ENCODE measurements at places on chromosomes 13 and 19. TPM values are rescaled to one million over a fixed set of nuclear protein-coding genes. Genes with fewer than 3 reads are reported as not detected.

- H3K36me3 ChIP-seq = no peaks in the 10 kb centered on the region
- no peak overlapping the region for H3K4me3 ChIP-seq
Observed at GRCh38 chr13:91133941-91134802, 213.3 kb upstream of the MIR17HG start.

The ZNF134 gene
- total RNA-seq = 41.2 TPM

DNA sequence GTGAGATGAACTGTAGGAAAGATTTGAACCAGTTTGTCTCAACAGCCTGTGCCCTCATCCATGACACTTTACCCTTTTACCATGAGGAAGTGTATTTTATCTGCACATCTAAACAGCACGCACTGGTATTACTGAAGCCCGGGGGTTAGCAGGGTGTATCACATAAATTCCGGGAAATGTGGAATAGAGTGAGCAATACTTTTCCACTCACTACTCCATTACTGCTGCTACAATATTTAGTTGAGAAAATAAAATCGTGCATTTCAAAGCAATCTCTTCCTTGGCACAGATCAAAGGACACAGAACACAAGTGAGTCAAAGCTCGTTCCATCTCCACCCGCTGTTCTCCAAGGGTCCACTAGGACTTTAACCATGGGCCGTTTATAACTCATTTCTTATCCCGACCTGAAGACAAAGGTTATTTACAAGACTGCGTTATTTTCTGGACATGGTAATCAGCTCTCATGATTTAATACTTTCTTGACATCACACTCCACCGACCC is 35.2 kb downstream of the STK24 start:
- H3K4me3 ChIP-seq = peak overlapping the region; percentile 23
- no peaks in the 10 kb centered on the region for H3K36me3 ChIP-seq
- H3K27ac ChIP-seq = peak overlapping the region; percentile 99
- DNase-seq = no peak
- peaks cover 88% of the 10 kb centered on the region for H3K4me1 ChIP-seq

DNA sequence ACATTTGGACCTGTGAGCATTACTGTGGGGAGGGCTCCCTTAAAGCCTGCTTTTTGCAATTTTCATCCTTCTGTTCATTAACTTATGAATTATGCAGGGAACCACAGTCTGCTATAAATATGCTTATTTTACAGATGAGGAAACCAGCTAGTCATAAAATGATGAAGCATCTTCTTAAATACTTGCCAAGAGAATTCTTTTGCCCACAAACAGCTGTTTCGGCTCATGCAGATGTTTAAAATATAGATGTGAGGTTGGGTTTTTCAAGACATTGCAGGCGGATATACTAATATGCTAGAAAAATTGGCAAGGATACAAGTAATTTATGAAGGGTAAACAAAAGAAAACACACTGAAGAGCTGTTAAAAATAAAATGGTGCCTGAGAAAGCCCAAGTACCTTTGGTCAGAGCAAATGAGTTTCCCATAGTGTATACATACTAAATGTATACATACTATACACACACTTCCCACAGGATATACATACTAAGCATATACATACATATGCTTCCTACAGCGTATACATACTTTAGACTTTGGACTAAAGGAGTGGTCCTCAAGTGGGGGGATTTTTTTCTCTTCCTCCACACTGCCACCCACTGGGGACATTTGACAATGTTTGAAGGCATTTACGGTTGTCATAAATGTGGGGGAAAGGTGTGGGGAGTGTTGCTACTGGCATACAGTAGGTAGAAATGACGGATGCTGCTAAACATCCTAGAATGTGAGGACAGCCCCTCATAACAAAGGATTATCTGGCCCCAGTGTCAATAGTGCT is 164.9 kb upstream of the CSNK1A1L start:
- no peak overlapping the region for H3K4me3 ChIP-seq
- peaks cover 7% of the 10 kb centered on the region for H3K4me1 ChIP-seq
- H3K27me3 ChIP-seq = peaks cover 2% of the 10 kb centered on the region
- no peak overlapping the region for H3K27ac ChIP-seq
- no peak for DNase-seq
- H3K36me3 ChIP-seq = peaks cover 8% of the 10 kb centered on the region

GRCh38 chr13:65112123-65112522 is 2118.0 kb downstream of the PCDH9 start:
- peaks cover 2% of the 10 kb centered on the region for H3K36me3 ChIP-seq
- DNase-seq = no peak
- H3K27me3 ChIP-seq = peaks cover 2% of the 10 kb centered on the region
- H3K4me1 ChIP-seq = peaks cover 1% of the 10 kb centered on the region
- H3K27ac ChIP-seq = no peak overlapping the region
- H3K4me3 ChIP-seq = no peak overlapping the region

DNA sequence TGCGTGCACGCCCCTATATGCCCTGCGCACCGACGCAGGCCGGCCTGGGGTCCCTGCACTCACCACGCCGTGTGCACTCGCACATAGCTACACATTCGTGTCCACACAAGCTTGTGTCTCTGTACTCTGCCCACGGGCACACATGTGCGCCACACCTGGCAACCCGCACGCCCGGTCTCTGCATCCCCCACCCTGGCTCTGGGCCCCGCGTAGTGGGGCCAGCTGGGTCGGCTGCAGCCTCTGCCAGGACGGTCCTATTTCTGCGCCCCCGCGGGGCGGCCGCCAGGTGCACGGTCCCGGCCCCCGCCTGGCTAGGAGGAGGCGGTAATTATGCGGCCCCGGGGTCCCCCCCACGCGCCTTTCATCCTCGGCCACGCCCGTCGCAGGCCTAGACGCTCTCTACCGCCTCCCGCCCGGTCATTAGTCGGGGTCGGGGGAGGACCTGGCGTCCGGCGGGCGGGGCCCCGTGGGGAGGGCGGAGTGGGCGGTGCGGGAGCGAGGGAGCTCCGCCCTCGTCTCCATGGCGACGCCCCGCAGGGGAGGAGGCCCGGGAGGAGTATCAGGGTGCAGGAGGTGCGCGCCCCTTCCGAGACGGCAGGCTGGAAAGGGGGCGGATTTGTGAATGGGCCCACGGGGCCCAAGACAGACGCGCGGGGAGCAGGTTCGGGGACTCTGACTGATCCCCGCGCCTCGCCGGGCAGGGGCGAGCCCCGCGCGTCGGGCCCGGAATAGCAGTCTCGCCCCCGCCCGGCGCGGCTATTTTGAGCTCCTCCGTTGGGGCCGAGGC is 2.8 kb upstream of the CIRBP start:
- DNase-seq = peak; percentile 85
- H3K27me3 ChIP-seq = peaks cover 13% of the 10 kb centered on the region
- peaks cover 41% of the 10 kb centered on the region for H3K4me1 ChIP-seq
- H3K27ac ChIP-seq = peak overlapping the region; percentile 87

DNA sequence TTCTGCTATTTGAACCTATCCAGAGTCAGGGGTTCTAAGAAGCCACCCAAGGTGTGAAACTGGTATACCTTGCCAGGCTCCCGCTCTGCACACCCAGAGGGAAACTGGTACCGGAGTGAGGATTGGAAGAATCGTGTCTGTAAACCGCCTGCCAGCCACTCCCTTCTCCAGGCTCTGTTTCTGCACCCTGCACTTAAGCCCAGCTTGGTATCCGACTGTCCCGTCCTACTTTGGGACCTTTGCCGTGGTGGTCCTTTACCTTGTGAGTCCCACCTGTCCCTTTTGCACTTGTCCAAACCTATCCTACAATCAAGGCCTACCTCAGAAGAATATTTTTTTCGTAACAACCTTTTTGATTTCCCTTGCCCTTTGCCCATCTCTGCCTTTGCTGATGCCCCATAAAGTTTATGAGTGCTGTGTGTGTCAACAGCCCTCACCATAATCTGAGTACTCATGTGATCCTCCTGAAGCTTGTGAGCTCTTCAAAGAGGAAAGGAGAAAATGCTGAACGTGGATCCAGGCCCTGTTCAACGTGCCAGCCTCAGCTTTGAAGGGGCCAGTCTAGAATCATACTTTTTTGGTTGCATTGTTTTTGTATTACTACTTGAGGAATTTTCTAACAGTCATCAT is 44.7 kb downstream of the GARRE1 start:
- H3K4me3 ChIP-seq = no peak overlapping the region
- no peak overlapping the region for H3K27ac ChIP-seq
- H3K27me3 ChIP-seq = peaks cover 2% of the 10 kb centered on the region

DNA sequence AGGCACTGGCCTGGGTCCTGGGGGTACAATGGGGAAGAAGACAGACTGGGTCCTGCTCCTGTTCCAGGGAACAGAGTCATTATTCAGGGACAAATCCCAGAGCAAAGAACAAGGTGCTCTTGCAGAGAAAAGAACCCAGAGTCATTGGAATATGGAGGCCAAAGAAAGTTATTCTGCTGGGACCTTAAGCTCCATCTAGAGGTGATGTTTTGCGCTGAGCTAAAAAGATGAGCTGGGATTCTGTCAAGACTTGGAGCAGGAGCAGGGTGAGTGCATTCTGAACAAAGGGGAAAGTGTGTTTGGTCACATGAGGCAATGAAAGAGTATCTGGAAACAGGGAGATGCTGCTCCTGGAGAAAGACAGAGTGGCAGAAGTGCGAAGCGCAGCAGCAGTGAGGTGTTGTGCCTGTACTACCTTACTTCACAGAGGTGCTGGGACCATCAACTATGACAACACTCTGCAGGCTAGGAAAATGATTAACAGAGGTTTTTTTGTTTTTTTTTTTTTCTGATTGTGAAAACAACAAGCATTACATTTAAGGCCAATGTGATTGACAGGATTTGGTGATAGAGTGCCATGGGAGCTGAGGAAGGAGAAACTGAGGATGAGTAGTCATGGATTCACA is 95.3 kb upstream of the TNFSF11 start:
- peaks cover 2% of the 10 kb centered on the region for H3K27me3 ChIP-seq
- H3K4me3 ChIP-seq = no peak overlapping the region
- no peaks in the 10 kb centered on the region for H3K4me1 ChIP-seq
- DNase-seq = no peak
- H3K36me3 ChIP-seq = no peaks in the 10 kb centered on the region

DNA sequence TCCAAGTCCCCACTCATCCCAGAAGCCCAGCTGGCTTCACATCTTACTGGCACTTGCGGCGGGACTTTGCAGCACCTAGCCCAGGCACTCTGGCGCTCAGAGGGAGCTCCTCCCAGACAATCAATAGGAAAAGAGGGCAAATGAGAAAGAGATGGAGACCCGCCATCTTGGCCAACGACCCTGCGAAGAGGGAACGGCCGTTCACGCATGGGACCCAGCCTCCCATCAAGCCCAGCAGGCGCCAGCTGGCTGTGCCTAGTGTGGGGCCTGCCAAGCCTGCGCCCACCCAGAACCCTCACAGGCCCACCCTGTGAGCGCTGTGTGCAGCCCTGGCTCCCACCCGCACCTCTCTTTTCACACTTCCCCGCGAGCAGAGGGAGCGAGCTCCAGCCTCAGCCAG is 317.8 kb upstream of the SPRY2 start:
- no peak for DNase-seq
- no peaks in the 10 kb centered on the region for H3K36me3 ChIP-seq
- no peak overlapping the region for H3K4me3 ChIP-seq
- H3K4me1 ChIP-seq = no peaks in the 10 kb centered on the region

The NFIX gene
- 2.4 TPM for total RNA-seq

The RDH8 gene
- total RNA-seq = not detected

- no peaks in the 10 kb centered on the region for H3K4me1 ChIP-seq
- no peak for DNase-seq
- H3K36me3 ChIP-seq = no peaks in the 10 kb centered on the region
- H3K4me3 ChIP-seq = no peak overlapping the region
- peaks cover 8% of the 10 kb centered on the region for H3K27me3 ChIP-seq
Observed at GRCh38 chr19:35442091-35442490, 6.0 kb upstream of the FFAR2 start.

The IGLON5 gene
- total RNA-seq = 59.9 TPM
